ENCODE measurements at places on chromosomes 6 and 20. TPM values are rescaled to one million over a fixed set of nuclear protein-coding genes. Genes with fewer than 3 reads are reported as not detected.

Gene CTSA
- total RNA-seq = 107 TPM

Gene ZBTB46
- 17.0 TPM for total RNA-seq

Gene GPR6
- not detected for total RNA-seq

Gene SSTR4
- not detected for total RNA-seq

Gene HSPA12B
- 19.3 TPM for total RNA-seq

Gene PEX6
- 15.0 TPM for total RNA-seq

Gene ZNF311
- 0.68 TPM for total RNA-seq

Gene GNL1
- total RNA-seq = 25.7 TPM

Gene FERMT1
- 1.1 TPM for total RNA-seq

Gene BMP7
- 23.9 TPM for total RNA-seq

Gene TAF4
- total RNA-seq = 9.3 TPM

Gene CST2
- not detected for total RNA-seq

Gene CLPSL1
- total RNA-seq = not detected

Gene AFDN
- 57.1 TPM for total RNA-seq

Gene FAM217A
- total RNA-seq = not detected

Gene MLIP
- 248 TPM for total RNA-seq

Gene AHCY
- total RNA-seq = 49.2 TPM

Gene TPD52L2
- total RNA-seq = 68.7 TPM

Gene ELOVL2
- 1.2 TPM for total RNA-seq

Gene SFTA2
- total RNA-seq = not detected

Gene TBXT
- not detected for total RNA-seq

Gene VTA1
- total RNA-seq = 27.4 TPM

Gene CDH26
- total RNA-seq = 0.84 TPM

Gene HLA-DQA1
- total RNA-seq = 7.7 TPM

Gene SLC35F1
- total RNA-seq = 0.81 TPM

Gene C20orf202
- total RNA-seq = not detected

Gene APCDD1L
- 1.3 TPM for total RNA-seq

Gene SALL4
- total RNA-seq = 0.13 TPM

Gene IL17A
- total RNA-seq = not detected

Gene DNMT3B
- 0.65 TPM for total RNA-seq

Gene UBD
- total RNA-seq = not detected

Gene GPLD1
- 1.2 TPM for total RNA-seq

Gene XKR7
- not detected for total RNA-seq

Gene CGA
- total RNA-seq = 5.6 TPM

Gene DST
- 213 TPM for total RNA-seq

Gene SIRPB1
- total RNA-seq = 0.58 TPM

Gene NKX2-4
- total RNA-seq = not detected

Gene EEF1A2
- 679 TPM for total RNA-seq

Gene KAT14
- 8.5 TPM for total RNA-seq

Gene SLC4A11
- 0.52 TPM for total RNA-seq

Gene NKX2-2
- not detected for total RNA-seq

Gene OR12D3
- total RNA-seq = not detected

Gene LGSN
- total RNA-seq = not detected

Gene MMP24
- 1.3 TPM for total RNA-seq

Gene PLN
- total RNA-seq = 673 TPM

Gene BMP6
- total RNA-seq = 13.4 TPM

Gene MYH7B
- total RNA-seq = 82.3 TPM

Gene LKAAEAR1
- 0.41 TPM for total RNA-seq

Gene VPS52
- 25.9 TPM for total RNA-seq

Gene LY86
- 1.9 TPM for total RNA-seq

Gene QKI
- 351 TPM for total RNA-seq

Gene RSPO3
- 1.9 TPM for total RNA-seq

Gene SIRPB2
- total RNA-seq = 10.3 TPM

Gene TAAR9
- total RNA-seq = not detected

Gene C2
- total RNA-seq = 30.0 TPM

Gene CDKN1A
- 83.0 TPM for total RNA-seq

Gene LY6G6D
- total RNA-seq = not detected

Gene C6orf163
- 2.3 TPM for total RNA-seq
